Stimulated activated CD8-positive, alpha-beta memory T cell treated with anti-CD3 and anti-CD28 coated beads, Interleukin-12 subunit alpha, Interleukin-12 subunit beta, amount 100 ng/mL, for 4 hours (primary cell): ENCODE measurements at places on chromosomes 4 and X.
A peak's percentile ranks its signal among the peaks of the same experiment; 100 is the strongest.

DNA sequence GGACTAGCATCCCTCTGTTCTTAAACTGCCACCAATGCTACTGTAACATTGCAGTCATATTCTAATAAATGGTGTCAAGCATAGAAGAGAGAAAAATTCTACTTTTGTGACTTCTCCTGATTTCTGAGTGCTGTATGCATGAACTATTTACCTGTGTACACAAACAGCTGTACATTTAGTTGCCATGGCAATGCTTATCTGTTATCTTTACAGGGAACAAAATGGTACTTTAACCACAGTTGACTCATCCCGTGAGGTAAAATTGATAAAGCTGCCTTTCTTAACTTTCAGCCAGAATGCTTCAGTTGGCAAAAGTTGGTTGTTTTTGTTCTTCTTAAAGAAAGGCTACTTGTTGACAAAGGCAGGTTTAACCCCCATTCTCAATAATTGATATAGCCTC is 587.5 kb upstream of the MAGEB2 start:
- no peak for DNase-seq

DNA sequence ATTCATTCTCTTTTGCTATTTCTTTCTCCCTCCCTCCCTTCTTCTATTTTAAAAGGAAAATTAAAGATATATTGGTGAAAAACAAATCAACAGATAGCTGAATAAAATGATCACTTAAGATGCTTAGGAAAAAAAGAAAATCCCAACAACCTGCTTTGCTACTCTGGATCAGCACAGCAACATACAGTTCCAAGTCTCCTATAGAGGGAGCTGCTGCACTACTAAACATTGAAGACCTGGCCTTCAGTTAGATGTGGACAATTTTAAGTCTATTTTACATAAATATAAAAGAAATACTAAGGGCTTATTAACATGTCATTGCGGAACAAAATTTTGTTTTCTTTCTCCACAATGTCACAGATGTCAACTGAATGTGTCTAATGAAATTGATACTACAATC is 226.4 kb downstream of the MAGEB5 start:
- DNase-seq: no peak

GRCh38 chrX:4240541-4241194 is 527.2 kb upstream of the PRKX start:
- DNase-seq: no peak

DNA sequence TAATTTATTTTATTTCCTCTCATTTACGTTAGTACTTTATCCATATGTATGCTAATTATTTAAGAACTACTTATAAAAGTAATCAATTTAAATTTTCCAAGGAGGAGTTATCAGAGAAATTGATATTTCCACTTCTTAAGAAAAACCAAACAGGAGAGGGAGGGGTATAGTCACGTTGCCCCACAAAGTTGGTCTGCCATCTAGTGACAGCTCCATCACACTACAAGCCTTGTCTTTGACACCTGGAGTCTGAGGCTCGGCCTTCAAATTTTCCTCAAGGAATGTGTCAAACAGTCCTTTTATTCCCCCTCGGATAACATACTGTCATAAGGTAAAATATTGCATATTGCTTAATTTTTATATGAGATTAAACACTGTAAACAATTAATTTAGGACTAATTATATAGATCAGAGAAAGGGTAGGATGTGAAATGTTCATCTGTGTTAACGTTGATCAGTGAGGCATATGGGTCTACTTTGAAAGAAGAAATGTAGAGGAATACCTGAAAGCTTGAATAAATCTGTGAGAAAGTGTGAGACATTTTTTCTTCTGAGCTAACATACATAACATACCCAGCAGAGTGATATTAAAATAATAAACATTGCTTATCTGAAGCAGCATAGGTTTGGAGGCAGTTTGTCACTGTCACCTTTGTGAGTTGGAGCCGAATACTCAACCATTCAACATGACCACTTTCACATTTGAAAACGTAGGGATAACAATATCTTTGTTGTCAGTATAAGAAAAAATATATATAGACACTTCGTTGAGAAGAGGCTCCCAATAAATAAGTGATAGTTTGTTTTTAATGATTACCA is 114.4 kb downstream of the GLRA3 start:
- DNase-seq: no peak

DNA sequence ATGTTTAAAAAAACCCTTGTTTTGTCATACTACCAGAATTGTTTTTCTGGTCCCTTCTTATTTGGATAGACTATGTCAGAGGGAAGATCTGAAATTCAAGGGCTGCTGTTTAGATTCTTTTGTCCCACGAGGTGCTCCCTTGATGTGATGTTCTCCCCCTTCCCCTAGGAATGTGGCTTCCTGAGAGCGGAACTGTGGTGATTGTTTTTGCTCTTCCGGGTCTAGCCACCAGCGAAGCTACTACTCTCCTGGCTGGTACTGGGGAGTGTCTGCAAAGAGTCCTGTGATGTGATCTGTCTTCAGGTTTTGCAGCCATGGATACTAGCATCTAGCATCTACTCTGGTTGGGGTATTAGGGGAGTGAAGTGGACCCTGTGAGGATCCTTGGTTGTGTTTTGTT is 271.1 kb downstream of the DCAF12L2 start:
- DNase-seq: no peak

DNA sequence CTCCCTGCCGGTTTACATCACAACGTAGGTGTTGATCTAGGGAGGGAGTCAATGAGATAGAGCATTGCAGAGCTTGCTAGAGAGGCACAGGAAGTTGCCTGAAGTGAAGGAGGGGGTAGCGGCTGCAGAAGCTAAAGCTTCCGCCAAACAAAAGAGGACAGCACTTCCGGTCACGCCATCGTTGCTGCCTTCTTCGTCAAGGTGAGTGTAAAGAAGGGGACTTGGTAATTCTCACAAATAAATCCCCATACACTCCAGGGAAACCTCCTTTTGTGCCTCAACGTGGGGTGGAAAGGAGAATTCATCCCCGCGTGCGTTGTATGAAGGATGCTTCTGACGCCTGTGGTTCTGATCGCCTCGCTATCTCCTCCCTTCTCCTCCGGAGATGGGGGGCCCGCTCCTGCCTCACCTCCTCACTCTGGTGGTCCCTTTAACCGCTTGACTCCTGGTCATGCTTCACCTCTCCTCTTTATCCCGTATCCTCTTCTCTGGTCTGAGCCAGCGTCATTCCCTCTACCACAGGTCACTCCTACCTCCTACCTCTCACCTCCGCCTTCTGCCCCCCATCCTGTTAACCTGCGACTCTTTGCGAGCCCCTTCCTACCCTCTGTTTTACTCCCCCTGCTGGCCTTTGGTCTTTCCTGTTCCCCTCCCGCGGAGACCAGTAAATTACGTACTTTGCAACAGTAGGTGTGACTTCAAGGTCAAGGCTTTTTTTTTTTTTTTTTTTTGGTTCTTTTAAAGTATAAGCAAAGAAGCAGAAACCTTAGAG is 59.9 kb downstream of the GSPT2 start:
- peak; percentile 29 for DNase-seq
